Fibroblast of upper back skin (primary cell): ENCODE measurements at places on chromosomes 1 and 21.

- DNase-seq, result no peak
Measured at GRCh38 chr1:194698908-194699318, 1512.5 kb upstream of the B3GALT2 start.

DNA sequence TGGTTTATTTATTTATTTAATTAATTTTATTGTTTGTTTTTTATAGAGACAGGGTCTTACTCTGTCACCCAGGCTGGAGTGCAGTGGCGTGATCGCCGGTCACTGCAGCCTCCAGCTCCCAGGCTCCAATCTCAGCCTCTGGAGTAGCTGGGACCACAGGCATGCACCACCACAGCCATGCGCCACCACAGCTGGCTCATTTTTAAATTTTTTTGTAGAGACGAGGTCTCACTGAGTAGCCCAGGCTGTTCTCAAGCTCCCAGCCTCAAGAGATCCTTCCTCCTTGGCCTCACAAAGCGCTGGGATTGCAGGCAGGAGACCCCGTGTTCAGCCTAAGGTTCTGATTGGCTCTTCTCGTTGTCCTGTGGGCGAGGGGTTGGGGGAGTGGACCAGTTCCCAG, 22.1 kb downstream of the UMODL1 start:
- peak; percentile 18 for DNase-seq

GRCh38 chr1:10591010-10591409, 116.3 kb downstream of the PEX14 start:
- DNase-seq, result no peak

- no peak for DNase-seq
Measured at GRCh38 chr1:21531241-21531640, 22.0 kb downstream of the ALPL start.

DNA sequence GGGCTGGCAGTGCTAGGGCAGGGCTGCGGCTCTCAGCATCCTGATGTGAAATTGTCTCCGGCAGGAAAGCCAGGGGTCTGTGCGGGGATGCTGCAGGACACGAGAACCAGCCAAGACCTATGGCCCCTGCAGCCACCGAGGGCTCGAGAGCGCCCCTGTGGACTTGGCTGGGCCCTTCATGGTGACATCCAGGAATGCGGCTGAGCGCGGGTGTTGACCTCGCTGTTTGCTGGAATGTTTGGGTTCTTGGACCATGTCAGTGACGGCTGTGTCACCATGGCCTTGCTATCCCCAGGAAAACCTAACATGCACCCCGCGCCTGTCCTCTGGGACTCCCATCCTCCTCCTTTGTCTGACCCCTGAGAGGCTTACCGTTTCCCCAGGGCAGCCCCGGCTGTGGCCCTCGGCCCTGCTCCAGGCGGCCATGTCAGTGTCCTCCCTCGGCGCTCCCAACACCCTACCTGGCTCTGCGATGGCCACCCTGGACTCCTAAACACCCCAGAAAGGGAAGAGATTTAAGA, 14.3 kb upstream of the C1orf174 start:
- no peak for DNase-seq

DNA sequence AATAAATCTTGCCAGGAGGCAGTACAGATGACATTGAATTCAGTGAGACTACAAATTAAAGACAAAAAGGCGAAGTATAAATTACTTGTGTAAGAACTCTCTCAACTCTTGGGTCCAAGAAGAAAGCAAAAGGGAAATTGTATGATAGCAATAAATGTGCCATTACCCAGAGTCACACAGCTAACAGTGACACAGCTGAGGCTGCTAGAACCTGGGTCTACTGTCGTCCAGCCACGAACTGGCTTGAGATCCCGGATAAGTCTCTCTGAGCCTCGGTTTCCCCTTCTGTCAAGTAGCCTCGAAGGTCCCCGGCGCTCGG, 362 bp upstream of the ROR1 start:
- no peak for DNase-seq
